ENCODE measurements at places on chromosomes 1 and 21.

DNA sequence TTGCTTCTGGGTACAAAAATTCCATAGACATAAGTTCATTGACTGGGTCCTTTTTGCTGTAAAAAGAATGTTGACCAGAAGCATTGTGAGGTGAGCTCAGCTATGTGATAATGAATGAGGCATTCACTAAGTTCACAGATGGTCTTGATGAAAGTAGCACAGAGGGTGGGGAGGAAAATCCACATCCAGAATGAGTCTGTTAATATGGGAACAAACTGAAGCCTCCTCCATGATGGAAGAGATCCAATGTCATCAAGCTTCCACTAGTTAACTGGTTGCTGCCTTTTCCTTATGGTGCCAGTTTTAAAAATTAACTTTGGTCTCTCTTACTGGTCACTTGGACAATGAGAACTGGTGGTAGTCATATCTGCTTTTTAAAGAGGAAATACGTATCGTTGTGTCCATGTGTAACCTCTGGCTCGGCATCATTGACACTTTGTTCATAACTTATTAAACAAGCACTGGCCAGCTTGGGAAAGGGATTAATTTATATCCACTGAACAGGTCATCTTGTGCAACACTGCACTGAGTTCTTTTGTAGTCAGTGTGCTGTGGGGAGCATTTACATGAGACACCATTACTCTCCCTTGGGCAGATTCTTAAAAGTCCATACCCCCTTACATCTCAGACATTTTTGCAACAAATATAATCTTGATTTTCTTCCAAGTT is 88.6 kb downstream of the ADAMTS1 start:
- DNase-seq, result no peak

- DNase-seq, result no peak
Measured at GRCh38 chr1:89538361-89538760, 13.7 kb downstream of the LRRC8B start.

DNA sequence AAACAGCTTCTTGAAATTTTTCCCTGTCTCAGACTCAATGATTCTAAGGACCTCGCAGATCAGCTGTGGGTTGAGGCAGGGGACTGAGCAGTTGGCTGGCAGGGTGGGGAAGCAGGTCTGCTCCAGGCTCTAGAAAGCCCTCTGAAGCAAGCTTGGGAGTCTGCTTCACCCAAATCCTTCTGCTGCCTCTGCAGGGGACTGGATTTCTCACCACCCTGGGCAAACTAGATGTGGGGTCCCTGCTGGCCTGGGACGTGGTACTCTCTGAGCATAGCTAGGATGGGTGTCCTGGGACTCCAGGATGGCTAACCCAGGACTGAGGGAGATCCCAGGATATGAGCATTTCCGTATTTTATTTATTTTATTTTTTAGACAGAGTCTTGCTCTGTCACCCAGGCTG is 89.3 kb downstream of the LAMC2 start:
- no peak for DNase-seq

DNA sequence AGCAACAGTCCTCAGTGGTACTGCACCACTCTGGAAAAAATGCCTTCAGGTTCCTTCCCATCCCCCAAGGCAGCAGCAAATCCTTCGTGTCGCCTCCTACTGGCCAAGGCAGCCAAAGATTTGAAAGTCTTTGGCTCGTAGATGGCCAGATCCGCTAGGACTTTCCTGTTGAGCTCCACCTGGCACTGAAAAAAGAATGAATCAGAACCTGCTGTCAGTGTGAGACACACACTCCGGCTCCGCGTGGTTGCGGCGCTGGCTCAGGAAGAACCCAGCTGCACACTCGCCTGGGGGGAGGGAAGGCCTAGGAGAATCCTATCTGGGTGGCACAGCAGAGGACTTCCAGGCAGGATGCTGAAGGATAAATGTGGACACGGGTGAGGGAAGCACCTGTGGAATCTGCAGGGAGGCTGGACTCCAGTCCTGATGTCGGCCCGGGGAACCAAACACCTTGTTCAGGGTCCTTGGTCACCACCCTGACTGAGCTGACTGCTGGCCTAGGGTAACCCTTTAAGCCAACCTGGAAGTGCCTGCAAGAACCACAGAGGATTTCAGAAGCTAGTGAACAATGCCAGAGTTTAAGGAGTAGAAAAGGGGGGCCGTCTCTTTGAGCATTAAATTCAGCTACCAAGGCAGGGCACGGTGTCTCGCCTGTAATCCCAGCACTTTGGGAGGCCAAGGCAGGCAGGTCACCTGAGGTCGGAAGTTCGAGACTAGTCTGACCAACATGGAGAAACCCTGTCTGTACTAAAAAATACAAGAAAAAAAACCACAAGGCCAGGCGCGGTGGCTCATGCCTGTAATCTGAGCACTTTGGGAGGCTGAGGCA is 3.2 kb upstream of the CCNL2 start:
- no peak for DNase-seq

- DNase-seq, result no peak
Measured at GRCh38 chr1:233998891-233999290, 94.4 kb downstream of the SLC35F3 start.

DNA sequence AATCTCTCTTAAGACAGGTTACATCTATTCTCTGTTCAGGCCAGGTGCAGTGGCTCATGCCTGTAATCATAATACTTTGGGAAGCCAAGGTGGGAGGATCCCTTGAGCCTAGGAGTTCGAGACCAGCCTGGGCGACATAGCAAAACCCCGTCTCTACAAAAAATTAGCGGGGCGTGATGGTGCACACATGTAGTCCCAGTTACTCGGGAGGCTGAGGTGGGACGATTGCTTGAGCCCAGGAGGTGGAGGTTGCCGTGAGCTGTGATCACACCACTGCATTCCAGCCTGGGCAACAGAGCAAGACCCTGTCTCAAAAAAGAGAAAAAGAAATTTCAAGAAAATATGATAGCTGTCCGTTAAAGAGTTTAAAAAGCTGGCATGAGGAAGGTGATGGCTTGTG is 43.0 kb downstream of the UBE4B start:
- DNase-seq, result no peak

DNA sequence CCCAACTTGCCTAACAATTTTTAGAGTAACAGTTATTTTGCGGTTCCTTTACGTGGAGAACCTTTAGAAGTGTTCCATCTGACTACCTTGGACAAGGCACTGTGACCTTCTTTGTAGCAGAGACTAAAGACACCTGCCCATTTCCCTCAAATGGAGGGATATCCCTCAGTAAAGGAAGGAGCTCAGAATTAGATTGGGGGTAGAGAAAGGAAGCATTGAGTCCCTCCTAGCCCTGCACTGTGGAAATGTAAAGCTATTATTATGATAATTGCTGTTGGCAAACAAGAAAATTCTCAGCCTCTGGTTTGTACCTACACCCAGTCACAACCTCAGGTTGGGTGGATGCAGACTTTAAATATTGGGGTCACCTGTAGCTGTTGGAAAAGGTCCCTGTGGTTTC is 72.6 kb upstream of the MACF1 start:
- DNase-seq, result no peak

GRCh38 chr1:21344750-21345443 is 54.6 kb upstream of the ECE1 start:
- DNase-seq, result no peak

DNA sequence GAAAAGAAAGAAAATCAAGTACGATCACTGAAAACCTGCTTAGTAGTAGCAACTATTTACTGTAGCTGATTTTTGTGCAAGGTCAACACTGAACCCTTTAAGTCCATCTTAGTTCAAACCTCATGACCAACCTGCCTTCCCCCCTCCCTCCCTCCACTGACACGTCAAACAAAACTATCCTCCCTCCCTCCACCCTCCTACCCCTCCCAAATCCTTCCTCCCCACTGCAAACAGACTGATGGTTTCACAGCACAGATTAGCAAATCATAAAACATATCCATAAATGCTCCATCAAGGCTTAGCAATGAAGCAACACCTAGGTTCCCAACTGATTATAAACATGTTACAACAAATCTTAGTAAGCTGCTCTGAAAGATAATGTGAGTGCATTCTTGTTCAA is 164.3 kb upstream of the GREM2 start:
- DNase-seq, result no peak

DNA sequence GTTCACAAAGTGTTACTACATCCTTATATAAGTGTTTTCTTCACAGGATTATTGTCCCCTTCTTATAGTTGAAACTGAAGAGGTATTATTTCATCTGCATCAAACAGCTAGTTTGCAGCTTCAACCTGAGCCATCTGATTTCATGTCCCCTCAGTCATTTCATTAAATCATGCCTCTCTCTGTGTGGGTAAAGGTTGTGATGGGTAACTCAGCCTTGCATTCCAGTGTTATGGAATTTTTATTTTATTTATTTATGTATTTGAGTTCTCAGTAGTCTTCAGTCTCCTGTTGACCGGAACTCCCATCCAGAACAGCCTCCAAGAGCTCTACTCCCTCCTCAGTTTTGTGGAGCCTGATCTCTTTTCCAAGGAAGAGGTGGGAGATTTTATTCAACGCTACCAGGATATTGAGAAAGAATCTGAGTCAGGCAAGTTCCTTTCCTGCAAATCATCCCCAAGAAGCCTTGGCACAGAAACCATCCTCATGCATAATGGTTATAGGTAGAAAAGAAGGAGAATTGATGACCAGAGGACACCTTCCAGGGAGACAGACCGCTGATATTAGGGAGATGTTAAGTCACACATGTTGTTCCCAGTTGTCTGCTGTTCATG is 21.8 kb downstream of the CHD1L start:
- no peak for DNase-seq

DNA sequence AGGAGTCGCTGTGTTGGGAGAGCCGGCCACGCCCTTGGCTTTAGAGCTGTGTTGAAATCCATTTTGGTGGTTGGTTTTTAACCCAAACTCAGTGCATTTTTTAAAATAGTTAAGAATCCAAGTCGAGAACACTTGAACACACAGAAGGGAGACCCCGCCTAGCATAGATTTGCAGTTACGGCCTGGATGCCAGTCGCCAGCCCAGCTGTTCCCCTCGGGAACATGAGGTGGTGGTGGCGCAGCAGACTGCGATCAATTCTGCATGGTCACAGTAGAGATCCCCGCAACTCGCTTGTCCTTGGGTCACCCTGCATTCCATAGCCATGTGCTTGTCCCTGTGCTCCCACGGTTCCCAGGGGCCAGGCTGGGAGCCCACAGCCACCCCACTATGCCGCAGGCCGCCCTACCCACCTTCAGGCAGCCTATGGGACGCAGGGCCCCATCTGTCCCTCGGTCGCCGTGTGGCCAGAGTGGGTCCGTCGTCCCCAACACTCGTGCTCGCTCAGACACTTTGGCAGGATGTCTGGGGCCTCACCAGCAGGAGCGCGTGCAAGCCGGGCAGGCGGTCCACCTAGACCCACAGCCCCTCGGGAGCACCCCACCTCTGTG is 4.7 kb downstream of the C1orf35 start:
- no peak for DNase-seq

DNA sequence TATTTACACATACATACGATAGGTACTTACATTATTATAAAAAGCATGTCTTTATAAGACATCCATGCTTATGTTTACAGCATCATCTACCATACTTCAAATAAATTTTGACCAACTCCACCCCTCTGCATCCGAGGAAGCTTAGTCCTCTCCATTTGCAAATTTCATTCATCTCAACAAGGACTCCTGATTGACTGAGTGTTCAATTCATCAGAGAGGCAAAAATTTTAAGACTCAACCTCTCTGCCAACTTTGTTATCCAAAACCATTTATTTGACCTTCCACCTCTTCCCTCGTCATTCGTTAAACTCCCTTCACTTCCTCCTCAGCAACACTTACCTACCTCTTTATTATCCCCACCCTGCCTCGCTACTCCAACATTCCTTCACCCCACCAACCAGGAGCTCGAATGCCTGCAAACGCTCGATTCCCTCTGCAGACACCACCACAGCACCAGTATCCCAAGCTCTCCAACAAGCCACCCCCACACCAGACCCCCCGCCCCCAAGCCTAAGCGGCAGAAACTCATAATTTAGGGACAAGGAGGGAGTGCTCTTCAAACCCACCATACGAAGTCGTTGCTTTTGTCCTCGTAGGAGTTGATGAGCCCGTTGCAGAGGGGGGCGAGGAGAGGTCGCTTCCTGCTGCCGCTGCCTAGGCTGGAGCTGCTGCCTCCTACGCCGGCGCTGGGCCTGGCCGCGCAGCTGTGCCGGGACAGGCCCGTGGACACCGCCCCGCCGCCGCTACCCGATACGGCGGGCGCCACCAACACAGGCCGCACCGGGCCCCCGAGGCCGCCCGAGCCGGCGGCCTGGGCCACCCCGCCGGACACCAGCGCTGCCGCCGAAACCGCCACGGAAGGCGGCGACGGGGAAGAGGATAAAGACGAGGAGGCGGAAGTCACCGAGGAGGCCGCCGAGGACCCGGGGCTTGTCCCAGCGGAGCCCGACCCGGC is 803 bp downstream of the COP1 start:
- DNase-seq, result no peak

DNA sequence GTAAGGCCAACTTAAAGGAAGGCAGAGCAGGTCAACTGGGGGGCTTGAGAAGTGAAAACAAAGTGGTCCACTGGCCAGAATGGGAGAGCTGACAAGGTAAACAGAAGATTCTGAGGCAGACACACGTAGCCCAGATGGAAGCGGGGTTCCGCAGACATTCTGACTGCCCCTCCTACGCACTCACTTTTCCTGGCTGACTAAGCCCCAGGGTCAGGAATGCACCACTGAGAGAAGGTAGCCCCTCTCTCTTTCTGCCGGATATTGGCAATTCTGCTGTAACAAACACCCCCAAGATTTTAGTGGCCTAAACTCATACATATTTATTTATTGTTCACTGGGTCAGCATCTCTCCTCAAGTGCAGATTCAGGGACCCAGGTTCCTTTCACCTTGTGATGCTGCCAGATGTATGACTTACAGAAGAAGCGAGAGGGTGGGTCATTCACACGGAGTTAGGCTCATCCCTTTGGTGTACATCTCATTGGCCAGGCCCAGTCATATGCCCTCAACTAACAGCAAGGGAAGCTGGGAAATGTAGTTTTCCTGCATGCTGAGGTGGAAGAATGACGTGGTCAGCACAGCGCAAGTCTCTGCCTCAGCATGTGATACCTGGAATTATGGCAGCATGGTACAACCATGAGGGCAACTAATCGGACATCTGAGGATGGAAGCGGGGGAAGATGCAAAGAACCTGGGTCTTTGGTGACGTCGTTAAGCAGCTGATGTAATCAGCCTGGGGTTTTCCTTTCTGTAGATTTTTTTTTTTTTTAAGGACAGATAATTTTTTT is 43.4 kb upstream of the MRPS6 start:
- DNase-seq, result no peak

DNA sequence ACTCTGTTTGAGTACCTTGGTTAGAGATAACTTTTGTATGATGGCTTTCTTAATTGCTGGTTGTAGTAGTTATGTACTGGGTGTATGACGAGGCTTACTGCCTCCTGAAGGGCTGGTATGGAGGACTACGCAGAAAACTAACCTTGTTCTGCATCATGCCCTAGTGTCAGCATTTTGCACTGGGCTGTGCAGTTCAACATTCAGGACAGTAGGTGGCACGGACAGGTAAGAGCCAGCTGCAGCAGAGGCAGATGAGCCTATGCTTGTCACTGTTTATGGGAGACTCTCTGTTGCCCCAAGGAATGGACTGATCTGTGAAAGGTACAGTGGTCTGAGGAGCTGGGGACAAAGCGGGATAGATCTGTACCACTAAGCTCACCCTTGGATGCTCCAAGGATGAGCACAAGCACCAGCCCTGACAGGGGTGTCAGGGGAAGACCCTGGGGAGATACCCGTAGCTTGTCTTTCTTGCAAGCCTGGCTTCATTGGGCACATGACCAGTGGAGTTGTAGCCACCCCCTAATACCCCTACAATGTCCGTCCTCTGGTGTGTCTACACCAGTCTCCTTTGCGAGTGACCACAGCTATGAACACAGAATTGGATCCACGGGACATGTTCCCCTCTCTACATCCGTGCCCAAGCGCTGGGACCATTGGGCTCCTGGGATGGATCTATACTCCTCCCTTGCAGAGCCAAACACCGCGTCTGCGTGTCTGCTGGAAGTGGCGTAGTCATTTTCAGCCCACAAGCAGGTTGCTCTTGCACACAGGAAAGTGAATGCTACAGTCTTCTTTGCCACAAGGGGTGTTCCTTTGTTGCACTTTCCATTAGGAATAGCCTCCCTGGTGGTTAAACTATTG is 51.1 kb upstream of the CFHR3 start:
- no peak for DNase-seq
